ENCODE measurements at places on chromosomes 3 and 15. TPM values are rescaled to one million over a fixed set of nuclear protein-coding genes. Genes with fewer than 3 reads are reported as not detected.

The FAM174B gene
- 25.2 TPM for total RNA-seq

The LMCD1 gene
- total RNA-seq: 7.6 TPM

The PLA2G4E gene
- 0.67 TPM for total RNA-seq

The ACKR4 gene
- total RNA-seq: 0.90 TPM

The CLSTN2 gene
- total RNA-seq: 0.82 TPM

The CPLX3 gene
- total RNA-seq: not detected

The SERP1 gene
- total RNA-seq: 153 TPM

The TGM4 gene
- not detected for total RNA-seq

DNA sequence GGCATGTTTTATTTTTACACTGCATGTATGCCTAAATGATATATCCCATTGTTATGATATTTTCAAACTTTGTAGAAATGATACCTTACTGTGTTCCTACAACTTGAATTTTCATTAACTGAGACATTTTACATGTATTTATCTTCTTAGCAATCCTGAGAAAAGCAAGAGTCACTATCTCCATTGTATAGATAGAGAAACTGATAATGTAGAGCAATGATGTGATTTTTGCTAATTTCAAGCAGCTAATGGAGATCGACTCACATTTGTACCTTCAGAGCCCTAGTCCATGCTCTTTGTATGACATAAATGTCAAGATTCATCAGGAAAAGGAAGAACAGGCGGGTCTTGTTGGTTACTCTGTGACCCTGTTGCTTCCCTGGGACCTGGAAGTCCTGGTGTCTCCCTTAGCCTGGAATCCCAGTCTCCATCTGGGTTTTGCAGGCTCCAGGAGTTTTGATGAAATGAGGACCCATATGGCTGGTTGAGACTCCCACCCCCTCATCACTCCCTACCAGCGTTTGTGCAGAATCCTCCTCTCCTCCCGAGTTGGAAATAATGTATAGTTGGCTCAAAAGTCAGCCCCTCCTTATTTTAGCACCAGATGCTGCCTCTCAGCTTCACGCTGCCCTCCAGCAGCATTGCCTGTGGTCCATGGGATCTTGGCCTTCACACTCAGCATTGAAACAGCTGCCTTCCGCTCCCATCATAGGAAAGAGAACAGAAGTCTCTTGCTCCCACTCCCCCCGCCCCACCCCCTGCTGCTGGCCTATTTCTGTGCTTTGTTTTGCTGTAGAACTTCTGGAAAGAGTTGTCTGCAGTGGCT is 67.1 kb downstream of the APBA2 start:
- H3K27me3 ChIP-seq: no peaks in the 10 kb centered on the region
- no peak for DNase-seq
- no peak overlapping the region for H3K27ac ChIP-seq
- H3K36me3 ChIP-seq: no peaks in the 10 kb centered on the region

DNA sequence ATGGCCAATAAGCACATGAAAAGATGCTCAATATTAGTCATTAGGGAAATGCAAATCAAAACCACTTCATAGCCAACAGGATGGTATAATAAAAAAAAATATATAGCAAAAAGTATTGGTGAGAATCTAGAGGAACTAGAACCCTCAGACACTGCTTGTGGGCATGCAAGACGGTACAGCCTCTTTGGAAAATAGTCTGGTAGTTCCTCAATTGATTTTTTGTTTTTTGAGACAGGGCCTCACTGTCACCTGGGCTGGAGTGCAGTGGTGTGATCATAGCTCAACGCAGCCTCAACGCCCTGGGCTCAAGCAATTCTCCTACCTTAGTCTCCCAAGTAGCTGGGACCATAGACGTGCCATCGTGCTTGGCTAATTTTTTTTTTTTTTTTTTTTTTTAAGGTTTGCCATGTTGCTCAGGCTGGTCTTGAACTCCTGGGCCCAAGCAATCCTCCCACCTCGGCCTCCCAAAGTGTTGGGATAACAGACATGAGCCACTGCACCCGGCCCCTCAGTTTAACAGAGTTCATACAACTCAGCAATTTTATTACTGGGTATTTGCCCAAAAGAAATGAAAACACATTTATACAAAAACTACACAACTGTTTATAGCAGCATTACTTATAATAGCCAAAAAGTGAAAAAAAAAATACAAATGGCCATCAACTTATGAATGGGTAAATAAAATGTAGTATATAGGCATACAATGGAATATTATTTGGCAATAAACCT is 5.1 kb downstream of the PRC1 start:
- no peak for DNase-seq
- H3K27ac ChIP-seq: no peak overlapping the region
- H3K4me3 ChIP-seq: no peak overlapping the region
- no peaks in the 10 kb centered on the region for H3K36me3 ChIP-seq

- H3K4me3 ChIP-seq: no peak overlapping the region
- DNase-seq: no peak
- no peaks in the 10 kb centered on the region for H3K36me3 ChIP-seq
- no peak overlapping the region for H3K27ac ChIP-seq
Measured at GRCh38 chr3:153658136-153658535, 463.1 kb upstream of the ARHGEF26 start.

GRCh38 chr15:100383302-100384107 is 41.7 kb upstream of the ADAMTS17 start:
- H3K4me1 ChIP-seq: no peaks in the 10 kb centered on the region
- DNase-seq: peak; percentile 28
- no peak overlapping the region for H3K4me3 ChIP-seq
- no peaks in the 10 kb centered on the region for H3K36me3 ChIP-seq

DNA sequence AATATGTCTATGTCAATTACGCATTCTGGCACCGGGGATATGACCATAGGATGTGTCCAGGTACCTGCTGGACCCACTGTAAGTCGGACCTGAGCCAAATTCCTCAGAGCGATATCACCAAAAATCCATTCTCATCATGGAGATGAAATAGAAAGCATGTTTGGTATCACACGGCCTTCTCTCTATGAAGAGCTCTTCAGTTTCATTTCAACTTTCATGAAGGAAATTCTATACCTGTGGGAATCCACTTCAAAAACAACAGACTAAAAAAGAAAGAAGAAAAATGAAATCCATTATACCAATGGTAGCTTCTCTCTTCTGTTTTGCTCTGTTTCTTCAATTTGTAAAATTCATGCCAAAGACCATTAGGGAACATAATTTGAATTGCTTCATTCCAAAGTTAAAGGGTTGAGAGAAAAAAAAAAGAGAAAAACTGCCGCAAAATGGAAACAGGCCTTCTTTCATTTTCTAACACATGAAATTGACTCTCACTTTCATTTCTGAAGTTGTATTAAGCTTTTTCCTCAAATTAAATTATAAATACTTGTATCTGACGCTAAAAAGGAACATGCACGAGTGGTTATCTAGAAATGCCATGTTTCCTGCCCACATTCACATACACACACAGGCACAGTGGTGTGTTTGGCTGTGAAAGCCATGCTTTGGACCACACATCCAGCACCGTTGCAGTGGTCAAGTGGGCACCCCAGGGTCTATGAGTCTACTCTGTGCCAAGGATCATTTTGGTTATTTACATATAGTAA is 46.9 kb upstream of the DIPK2A start:
- H3K27me3 ChIP-seq: no peaks in the 10 kb centered on the region
- no peak overlapping the region for H3K27ac ChIP-seq
- no peak for DNase-seq
- no peaks in the 10 kb centered on the region for H3K4me1 ChIP-seq

DNA sequence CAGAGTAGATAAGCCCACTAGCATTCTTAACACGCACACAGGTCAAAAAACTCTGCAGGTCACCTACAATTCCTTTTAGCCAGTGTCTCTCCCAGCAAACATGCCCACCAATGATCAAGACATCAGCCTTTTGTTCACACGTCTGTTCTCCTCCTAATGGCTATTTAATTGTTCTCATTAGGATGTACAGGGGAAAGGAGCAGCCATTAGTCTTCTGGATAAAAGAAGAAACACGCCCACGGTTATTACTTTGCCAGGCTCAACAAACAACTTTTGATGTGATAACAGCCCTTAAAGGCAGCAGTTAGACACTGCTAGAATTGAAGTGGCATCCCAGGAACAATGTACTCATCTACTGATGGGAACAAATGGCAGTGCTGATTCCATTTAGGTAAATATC is 108.8 kb downstream of the NTRK3 start:
- no peaks in the 10 kb centered on the region for H3K36me3 ChIP-seq
- no peak overlapping the region for H3K4me3 ChIP-seq
- no peaks in the 10 kb centered on the region for H3K27me3 ChIP-seq
- H3K27ac ChIP-seq: no peak overlapping the region
- no peaks in the 10 kb centered on the region for H3K4me1 ChIP-seq

DNA sequence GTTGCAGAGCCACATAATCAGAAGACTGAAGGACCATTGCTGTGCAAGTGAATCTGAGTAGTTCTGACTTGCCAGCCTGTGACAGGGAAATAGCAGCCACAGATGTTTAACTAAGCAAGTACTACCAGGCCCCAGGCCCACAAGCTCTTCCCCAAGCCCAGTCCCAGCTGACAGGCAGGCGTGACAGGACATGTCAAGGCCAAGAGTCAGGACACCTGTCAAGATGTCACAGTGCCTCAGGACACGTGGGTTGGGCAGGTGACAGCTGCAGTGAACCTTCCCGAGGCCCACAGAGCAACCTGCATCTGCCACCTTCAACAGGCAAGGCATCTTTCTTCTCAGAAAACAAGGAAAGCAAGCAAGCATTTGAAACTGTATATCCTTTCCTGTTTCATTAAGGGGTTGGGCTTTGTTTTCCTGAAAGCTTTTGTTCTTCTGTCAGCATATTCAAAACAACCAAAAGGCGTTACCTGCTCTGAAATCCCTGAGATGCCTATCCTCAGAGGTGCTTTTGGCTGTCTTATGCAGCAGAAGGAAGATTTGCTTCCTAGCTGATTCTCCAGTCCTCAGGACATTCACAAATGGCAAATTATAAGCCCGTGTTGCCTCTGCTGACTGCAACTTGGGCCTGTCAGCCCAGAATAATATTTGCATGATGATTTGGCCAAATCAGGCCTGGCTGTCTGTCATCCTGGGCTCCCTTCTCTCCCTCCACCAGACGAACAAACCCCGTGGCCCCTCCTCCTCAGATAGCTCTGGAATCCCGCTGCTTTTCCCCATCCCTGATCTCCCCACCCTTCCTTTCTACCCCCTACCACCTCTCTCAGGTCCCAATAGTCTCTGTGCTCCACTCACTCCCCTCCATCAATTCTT is 171.8 kb upstream of the WNT5A start:
- H3K4me1 ChIP-seq: no peaks in the 10 kb centered on the region
- no peak overlapping the region for H3K4me3 ChIP-seq
- DNase-seq: no peak
- H3K27ac ChIP-seq: no peak overlapping the region
- H3K36me3 ChIP-seq: no peaks in the 10 kb centered on the region

DNA sequence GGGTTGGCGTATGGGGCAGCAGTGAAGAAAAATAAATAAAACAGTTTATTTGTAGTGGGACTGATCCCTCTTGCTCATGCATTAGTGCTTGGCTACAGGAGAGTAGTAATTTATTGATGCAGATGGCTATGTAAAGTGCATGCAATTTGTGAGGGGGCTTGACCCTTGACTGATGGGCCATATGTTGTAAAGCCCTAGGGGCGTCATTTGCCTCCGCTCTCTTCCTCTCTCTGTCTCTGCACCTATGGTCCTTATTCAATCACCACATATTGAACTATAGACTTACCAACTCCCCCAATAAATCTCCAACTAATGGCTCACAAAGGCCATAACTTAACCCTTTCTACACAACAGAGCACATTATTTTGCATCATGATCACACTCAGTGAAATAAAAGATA is 227.7 kb downstream of the ROBO2 start:
- H3K27ac ChIP-seq: no peak overlapping the region
- H3K27me3 ChIP-seq: no peaks in the 10 kb centered on the region
- no peak for DNase-seq
- H3K4me1 ChIP-seq: no peaks in the 10 kb centered on the region
- no peaks in the 10 kb centered on the region for H3K36me3 ChIP-seq
- no peak overlapping the region for H3K4me3 ChIP-seq

Data from colonic mucosa (tissue), 4 donors.